HTR-8/SVneo (cell line): ENCODE measurements at places on chromosomes 7 and 10.

- DNase-seq, result no peak
These were observed 259.9 kb downstream of the CACNA2D1 start for GRCh38 chr7:82183634-82184033.

GRCh38 chr10:133442191-133442966, 11.4 kb upstream of the SCART1 start:
- DNase-seq, result no peak

- no peak for DNase-seq
These were observed 136.7 kb downstream of the NEURL1 start for GRCh38 chr10:103630156-103630555.

- DNase-seq, result no peak
These were observed 231.7 kb upstream of the CCDC6 start for GRCh38 chr10:60138026-60138425.

DNA sequence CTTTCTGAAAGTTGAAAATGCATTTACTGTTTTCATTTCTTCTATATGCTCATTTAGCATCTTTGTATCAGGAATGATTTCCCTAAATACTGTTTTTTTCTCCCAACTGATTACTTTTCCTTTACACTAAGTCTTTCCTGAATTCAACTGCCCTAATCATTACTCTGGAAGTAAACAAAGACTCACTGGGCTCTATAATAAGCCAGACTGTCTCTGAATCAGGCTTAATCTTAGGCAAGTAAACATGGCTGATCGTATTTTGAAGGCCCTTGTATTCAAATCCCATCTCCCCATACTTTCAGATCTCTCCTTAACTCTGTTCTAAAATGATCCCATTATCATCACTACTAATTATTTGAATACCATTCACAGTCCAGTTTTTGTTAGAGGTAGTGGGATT, 61.6 kb downstream of the PDZD8 start:
- no peak for DNase-seq

DNA sequence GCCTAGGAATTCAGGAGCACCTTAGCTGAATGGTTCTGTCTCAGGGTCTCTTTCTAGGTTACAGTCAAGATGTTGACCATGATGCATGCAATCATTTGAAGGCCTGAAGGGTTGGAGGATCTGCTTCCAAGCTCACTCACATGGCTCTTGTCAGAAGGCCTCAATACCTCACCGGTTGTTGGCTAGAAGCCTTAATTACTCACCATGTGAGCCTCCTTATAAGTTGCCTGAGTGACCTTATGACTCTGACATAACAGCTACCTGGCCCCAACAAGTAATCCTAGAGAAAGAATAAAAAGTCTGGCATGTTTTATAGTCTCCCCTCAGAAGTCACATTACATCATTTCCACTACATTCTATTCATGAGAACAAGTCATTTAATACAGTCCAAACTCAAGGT, 3.4 kb upstream of the C1GALT1 start:
- DNase-seq, result no peak

- DNase-seq, result no peak
These were observed 37.0 kb upstream of the MINDY3 start for GRCh38 chr10:15897287-15897686.

- DNase-seq, result peak; percentile 35
These were observed 60.1 kb upstream of the NFE2L3 start for GRCh38 chr7:26091933-26092332.

DNA sequence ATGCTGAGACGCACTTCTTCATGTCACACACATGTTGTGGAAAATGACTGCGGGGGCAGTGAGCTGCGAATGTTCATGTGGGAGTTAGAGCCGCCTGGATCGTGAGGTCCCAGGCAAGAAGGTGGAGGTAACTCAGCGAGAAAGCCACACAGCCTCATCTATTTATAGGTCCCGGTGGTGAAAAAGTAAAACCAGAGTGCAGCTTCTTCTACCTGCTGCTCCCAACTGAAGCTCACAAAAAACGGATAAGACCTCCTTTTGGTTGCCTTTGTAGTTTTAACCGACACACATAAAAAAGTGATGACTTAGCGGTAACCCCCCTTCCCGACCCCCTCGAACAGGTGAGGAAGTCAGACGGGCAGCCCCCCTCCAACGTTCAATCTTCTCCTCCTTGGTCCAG, 276.9 kb downstream of the GATA3 start:
- DNase-seq, result no peak

DNA sequence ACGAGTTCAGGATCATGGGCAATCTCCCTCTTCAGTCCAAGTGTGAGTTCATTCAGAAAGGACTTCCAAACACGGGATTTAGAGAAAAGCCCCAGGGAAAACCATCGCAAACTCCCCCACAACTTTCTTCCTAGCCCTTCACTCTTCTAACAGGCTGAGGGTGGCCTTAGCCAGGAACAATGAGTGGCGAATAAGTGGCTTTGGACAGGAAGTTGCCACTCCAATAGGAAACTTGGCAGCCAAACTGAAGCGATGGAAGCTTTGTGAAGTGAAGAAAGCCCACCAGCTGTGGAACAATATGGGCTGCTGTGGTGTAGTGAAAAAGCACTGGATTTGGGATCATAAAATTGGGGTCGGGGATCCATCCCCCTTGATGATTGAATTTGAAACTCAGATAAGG, 193.2 kb downstream of the TEX36 start:
- DNase-seq, result no peak

DNA sequence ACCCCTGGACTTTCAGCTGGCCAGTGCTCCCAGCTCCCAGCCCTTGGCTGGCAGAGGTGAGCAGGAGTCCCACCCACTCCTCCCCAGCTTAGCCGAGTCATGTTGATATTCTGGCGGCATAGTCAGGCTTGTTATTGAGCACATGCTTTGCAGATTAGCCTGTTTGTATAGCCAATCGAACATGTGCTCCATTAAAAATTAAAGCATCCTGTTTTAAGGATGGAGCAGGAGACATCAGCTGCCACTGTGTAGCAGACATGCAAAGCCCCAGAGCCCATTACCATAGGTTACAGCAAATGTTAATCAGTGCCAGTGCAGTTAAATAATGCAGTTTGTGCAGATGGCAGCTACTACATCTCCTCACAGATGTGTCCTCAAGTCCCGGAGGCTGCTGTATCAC, 574.6 kb upstream of the GALNT17 start:
- no peak for DNase-seq

DNA sequence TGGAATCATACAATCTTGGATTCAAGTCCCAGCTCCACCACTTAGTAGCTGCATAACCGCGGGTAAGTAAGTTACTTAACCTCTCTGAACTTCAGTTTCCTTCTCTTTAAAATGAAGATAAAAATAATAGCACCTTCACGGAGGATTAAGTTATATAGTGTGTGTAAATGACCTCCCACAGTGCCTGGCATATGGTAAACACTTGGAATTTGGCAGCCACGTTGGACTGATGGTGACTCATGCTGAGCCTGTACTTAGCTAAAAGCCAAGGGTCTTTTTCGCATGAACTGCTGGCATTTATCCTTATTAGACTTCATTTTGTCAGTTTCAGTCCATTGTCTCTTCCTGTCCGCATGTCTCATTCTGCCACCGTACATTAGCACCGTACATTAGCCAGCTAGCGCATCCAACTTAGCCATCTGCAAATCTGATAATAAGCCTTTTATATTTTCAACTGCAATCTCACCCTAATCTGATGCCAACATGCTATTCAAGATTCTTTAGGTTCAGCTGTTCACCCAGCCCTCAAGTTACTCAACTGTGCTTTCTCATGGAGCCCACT, 11.2 kb downstream of the SLC13A4 start:
- peak; percentile 26 for DNase-seq

DNA sequence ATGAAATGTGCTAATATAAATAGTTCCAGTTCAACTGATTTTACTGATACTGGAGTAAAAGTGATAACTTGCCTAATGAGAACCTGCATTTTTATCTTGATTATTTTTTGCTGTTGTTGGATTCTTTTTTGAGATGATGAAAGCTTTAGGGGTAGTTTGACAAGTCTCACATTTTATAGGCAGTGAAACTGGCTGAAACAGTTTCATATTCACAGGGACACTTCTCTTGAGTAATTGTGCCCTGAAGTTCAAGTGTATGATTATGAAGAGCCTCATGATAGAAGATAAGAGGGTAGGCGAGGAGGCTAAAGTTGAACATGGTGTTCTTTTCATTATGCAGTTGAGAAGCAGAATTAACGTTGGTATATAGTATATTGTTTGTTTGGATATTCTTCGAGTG, 5.1 kb downstream of the AUTS2 start:
- no peak for DNase-seq

GRCh38 chr7:13016592-13017332, 329.3 kb downstream of the ARL4A start:
- DNase-seq, result no peak

- no peak for DNase-seq
These were observed 74.1 kb downstream of the VIPR2 start for GRCh38 chr7:159070431-159071148.

DNA sequence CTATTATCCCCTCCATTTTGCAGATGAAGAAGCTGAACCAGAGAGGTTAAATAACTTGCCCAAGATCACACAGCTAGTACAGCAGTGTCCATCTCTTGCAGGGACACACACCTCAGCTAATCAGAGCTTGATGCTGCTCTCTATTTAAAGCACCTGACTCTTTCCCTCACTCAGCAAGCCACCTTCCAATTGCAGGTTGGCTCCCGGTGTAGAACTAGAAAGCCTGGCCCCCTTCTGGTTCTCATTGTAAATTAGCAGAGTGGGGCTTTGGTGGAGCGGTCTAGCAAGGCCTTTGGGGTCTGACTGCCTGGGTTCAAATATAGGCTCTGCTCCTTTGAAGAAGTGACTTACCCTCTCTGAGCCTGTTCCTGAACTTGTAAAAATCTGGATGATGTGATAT, 176.4 kb downstream of the NEURL1 start:
- no peak for DNase-seq

DNA sequence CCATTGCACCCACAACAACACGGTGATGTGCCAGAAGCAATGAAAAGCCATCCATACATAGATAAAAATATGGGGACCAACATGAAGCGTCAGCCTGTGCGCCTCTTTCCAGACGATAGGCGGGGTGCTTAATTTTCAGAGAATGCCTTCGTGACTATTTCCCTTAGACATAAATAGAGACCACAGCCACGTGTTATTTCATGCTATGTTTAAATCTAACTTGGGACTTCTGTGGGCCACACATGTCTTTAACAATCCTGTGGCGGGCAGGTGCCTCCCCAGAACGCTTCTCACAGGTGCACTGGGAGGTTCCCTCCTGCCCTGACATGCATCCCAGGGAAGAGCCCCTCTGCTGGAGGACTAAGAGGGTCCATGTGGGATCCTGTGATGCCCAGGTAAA, 259.7 kb downstream of the ADARB2 start:
- DNase-seq, result no peak

GRCh38 chr7:16989811-16990413, 108.1 kb upstream of the AGR3 start:
- DNase-seq, result peak; percentile 32

DNA sequence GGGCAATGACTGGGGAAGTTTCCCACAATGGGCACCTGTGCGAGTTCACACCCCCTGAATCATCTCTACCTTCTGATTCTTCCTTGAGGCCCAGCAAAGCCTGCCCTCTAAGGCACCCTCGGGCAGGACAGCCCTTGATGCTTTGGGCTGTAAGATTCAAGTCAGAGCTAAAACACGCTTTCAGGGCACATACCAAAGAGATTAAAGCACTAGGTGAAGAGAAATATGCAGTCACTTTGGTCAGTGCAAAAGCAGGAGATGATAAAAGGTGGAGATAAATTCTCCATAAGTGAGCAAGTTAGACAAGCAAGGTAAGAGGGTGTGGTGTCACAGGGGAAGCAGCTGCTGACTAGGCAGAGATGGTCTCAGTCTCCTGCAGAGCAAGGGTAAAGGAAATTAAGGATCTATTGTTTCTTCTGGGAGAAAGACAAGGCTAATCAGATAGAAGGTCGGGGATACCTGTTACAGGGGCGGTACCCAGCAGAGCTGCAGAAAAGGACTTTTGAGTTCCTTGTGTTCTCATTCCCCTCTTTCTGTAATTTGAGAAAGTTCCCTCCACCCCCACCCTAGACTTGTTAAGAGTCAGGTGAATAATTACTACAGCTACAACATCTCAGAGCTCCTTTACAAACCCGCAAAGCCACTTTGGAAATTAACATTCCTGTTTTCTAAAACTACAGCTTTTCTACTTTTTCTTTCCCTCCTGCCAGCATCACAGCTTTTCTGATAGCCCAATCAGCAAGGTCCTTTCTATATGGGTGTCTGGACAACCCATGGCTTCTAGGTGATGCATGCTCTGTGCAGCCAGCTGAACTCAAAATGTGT, 26.4 kb downstream of the PDLIM1 start:
- no peak for DNase-seq

GRCh38 chr10:97095701-97096260, 90.0 kb downstream of the SLIT1 start:
- DNase-seq, result no peak

DNA sequence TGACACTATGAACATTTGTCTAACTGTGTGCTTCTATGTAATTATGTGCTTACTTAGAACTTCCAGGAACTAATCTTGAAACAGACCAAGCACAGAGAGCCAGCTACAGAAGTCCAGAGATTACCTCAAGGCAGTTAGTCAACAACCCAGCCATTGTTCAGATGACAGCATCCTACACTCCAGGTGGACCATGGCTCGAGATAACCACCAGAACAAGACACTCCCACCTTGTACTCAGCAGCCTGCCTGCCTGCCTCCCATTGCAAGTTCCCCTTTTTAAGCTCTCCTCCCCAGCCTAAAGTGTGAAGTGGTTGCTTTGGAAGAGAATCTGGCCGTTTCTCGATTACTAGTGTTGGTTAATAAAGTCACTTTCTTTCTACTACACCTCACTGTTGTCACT, 1080.6 kb upstream of the LRRN3 start:
- DNase-seq, result no peak

DNA sequence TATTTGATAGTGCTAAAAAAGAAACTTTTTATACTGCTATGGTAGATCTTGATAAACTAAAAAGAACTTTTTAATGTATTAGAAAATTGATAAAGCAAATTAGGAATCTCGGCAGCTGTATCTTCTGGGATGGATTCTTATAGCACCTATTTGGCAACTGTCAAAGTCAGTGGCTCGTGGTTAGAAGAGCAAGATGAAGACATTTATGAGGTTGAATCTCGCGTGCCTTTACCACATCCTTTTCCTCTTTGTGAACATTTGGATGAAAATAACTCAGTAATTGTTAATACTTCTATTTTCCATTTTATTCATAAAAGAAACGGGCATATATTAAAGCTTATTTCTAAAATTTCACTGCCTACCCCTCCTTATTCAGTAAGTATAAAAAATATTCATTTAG, 76.2 kb downstream of the CYP51A1 start:
- DNase-seq, result no peak

- no peak for DNase-seq
These were observed 38.2 kb downstream of the GBX1 start for GRCh38 chr7:151129117-151129959.

DNA sequence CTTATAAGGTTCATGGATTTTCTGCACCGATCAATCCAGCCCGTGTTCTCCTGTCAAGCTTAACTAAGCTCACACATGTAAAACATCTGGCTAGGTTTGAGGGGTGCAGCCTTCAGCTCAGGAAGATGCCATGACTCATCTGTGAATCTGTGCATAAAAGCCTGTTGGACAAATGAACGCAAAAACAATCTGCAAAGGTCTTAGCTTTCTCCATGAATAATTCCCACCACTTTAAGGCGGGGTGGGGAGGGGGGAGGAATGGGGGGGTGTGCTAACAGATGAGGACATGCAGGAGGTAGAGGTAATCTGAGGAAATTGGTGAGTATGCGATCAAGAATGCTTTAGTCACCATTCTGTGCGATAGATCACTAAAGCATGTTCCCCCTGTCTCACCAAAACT, 4.8 kb downstream of the DOCK4 start:
- no peak for DNase-seq
